ENCODE measurements at places on chromosomes 3 and 15. TPM values are rescaled to one million over a fixed set of nuclear protein-coding genes. Genes with fewer than 3 reads are reported as not detected.

ADAMTS7 gene
- total RNA-seq = 3.4 TPM

ABHD17C gene
- total RNA-seq = 48.8 TPM

ARL14 gene
- 1.3 TPM for total RNA-seq

SLC26A6 gene
- total RNA-seq = 19.4 TPM

OCA2 gene
- 0.13 TPM for total RNA-seq

ITPKA gene
- 1.4 TPM for total RNA-seq

CKMT1B gene
- 4.8 TPM for total RNA-seq

ZPLD1 gene
- 0.05 TPM for total RNA-seq

DNAJC19 gene
- total RNA-seq = 25.1 TPM

PPP4R2 gene
- 46.5 TPM for total RNA-seq

DNASE1L3 gene
- 0.11 TPM for total RNA-seq

IL17RE gene
- 1.0 TPM for total RNA-seq

B3GNT5 gene
- total RNA-seq = 21.0 TPM

LYZL4 gene
- not detected for total RNA-seq

SLC2A2 gene
- total RNA-seq = not detected

NR1I2 gene
- not detected for total RNA-seq

VPS33B gene
- total RNA-seq = 14.7 TPM

A4GNT gene
- total RNA-seq = not detected

All from A549 treated with DMSO at 1 μM for 4 hours (cell line).